ENCODE measurements at places on chromosomes 12 and 14.
A peak's percentile ranks its signal among the peaks of the same experiment; 100 is the strongest.

DNA sequence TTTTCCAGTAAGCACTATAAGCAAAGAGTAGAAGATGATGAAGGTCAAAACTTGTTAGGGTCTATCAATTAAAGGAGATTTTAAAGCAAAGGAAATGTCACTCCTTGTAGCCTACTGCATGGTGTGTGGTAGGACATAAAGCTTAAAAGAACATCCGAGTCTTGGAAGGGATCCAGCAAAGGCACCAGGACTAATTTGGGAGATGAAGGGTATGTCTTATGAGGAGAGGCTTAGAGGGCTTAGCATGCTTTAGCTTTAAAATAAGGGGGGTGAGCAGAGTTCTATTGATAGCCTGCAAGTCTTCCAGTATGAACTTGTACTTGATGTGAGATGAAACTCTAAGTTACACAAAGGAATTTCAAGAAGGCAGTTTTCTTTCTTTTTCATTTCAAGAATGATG is 11.8 kb upstream of the MYBPC1 start:
- DNase-seq = no peak

DNA sequence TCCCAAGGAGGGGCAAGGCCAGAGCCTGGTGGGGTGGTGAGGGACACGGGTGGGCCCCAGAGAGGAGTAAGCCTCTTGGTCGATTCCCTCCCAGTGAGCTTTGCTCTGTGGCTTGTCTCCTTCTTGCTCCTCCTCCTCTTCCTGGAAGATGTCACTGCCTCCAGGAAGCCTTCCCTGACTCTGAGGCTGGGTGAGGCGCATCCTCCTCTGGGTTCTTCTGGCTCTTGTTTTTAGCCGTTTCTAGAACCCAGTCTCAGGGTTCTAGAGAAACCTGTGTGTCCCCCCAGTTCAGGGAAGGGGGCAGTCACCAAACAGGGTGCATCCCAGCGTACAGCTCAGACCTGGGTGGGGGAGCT is 12.6 kb downstream of the KIF26A start:
- DNase-seq = no peak

DNA sequence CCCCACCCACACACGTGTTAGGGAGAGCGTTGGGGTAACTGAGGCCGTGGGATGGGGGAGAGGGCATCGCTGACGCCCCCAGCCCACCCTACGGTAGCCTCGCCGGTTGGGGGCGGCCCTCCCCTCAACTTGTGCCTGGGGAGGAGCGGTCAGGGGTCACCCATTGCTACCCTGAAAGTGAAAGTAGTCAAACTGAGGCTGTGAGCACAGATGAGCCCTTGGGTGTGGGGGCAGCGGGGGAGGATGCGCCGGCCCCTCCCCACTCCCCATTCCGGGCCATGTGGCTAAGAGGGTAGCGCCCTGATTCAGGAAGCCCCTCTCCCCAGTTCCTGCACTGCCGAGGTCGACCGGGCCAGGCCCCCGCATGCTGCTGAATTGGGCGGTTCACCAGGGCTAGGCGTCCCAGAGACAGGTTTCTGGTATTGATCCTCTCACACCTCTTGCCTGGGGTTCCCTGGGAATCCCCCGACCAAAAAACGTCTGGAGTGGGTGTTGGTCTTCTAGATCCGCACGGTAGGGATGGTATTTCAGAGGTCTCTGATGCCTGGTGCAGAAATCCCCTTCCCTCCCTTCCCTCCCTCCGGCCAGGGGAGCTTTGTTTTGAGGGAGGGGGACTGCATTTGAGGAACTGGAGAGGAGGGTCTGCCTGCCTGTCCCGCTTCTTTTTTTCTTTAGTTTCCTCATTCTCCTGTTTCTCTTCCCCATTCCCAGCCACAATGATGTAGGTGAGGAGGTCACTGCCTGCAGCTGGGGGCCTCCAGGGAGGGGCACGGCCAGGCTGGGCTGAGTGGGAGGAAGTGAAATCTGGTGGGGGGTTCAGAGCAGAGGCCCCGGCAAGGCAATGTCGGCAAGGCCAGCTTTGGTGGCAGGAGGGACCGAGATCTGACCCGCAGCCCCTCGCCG is 1.0 kb downstream of the SH2B3 start:
- peak; percentile 36 for DNase-seq

DNA sequence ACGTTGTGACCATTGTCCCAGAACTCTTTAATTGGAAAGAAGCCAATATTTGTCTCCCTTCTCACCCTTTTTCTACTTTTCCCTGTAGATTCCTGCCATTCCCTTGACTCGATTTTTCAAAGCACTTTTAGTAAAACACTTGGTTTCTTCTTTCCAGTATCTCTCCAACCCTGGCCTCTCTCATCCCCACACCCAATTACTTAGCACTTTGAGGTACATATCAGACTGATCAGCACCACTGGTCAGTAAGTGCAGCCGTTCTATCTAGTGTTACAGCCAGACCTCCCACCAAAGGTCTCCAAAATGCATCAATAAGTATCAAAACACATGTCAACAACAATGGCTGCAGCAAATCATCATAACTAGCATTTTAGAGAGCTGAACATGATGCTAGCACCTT is 141.9 kb downstream of the BTG1 start:
- DNase-seq = no peak

GRCh38 chr14:104339829-104340228 is 201.4 kb downstream of the KIF26A start:
- no peak for DNase-seq

- peak; percentile 77 for DNase-seq
Measured at GRCh38 chr12:30286345-30286926, 409.2 kb downstream of the IPO8 start.

DNA sequence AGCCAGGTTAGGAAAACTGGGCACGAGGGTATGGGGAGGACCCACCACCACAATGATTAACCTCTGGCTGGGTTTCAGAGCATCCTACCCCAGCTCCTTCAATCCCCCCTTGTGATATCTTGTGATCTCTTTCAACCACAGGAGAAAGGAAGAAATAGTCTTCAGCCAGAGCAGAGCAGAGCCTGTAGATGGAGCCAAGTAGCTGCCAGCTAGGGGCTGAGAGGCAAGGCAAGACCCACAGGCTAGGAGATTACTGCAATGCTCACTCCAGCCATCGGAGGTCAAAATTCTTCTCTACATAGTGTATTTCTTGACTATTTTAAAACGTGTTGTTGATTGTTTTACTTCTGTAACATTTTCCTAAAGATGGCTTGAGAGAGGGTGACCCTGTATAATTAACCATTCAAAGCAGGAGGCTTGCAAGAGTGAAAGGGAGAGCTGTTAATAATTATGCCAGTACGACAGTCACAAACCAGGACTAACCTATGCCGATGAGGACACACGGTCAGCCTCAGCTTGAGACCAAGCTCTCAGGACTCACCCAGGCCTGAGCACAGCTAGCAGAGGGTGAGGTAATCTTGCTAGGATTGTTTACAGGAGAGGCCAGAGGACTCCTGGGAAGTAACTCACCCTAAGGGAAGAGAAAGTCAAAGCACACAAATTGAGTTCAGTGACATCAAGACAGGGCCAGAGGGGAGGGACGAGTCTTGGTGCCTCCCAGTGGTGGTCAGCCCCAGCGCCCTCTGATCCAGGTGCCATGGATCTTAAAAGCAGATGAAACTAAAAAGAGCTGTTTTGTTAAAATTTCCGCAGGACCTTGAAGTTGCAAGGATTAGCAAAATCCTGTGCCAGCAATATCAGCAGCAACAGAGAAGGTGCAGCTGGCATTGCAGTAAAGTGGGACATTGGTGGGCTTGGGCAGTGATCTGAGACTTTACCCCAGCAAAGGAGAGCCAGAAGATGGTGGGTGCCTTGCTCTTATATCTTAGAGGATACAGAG is 29.8 kb upstream of the CDKN3 start:
- DNase-seq = peak; percentile 74

All from adipocyte (in vitro differentiated cells).